Body of pancreas (tissue), 4 donors: ENCODE measurements at places on chromosomes 12 and 14. TPM values are rescaled to one million over a fixed set of nuclear protein-coding genes. Genes with fewer than 3 reads are reported as not detected.

DNA sequence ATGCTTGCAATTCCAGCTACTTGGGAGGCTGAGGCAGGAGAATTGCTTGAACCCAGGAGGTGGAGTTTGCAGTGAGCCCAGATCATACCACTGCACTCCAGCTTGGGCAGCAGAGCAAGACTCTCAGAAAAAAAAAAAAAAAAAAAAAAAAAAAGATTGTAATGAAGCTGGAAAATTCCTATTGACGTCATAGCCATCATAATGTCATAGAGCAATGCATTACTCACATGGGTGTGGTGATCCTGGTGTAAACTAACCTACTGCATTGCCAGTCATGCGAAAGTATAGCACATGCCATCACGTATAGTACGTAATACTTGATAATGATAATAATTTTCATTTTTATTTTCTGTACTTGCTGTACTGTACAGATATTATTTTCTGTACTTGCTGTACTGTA lies 42.7 kb upstream of the NID2 start:
- DNase-seq, result no peak

OR4L1 gene
- not detected for total RNA-seq

DNA sequence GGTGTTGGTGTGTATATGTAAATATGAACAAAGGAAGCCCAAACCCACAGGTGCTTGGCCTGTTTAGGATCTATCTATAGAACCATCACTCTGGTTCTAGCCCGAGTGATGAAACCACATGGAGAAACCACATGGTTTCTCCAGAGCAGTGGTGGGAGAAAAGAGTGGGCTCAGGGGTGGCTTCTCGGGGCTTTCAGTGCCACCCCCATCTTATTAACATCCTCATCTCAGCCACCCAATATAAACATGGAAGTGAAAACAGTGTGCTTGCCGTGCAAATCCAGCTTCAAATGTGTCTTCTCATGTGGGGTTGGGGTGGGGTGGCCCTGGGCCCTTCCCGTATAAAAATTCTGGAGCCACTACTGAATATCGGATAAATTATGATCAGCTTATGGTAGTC lies 109.0 kb downstream of the STAB2 start:
- no peak for DNase-seq

- DNase-seq, result no peak
Measured at GRCh38 chr12:113855998-113856397, 110.1 kb downstream of the RBM19 start.

DNA sequence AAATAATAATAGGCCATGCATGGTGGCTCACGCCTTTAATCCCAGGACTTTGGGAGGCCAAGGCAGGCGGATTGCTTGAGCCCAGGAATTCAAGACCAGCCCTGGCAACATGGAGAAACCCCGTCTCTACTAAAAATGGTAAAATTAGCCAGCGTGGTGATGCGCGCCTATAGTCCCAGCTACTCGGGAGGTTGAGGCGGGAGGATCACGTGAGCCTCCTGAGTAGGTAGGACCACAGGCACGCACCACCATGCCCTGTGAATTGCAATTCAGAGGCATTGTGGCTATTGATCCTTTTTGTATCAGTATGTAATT lies 2.3 kb downstream of the ARHGDIB start:
- no peak for DNase-seq

KRT71 gene
- not detected for total RNA-seq

- DNase-seq, result no peak
Measured at GRCh38 chr12:129886541-129886940, 17.3 kb downstream of the TMEM132D start.

PLCZ1 gene
- total RNA-seq, result not detected

GRCh38 chr14:61746881-61747280 lies 15.3 kb upstream of the SNAPC1 start:
- no peak for DNase-seq

GALNT16 gene
- 1.3 TPM for total RNA-seq

- DNase-seq, result no peak
Measured at GRCh38 chr12:98719515-98720504, 74.7 kb downstream of the APAF1 start.

CMA1 gene
- not detected for total RNA-seq

DNA sequence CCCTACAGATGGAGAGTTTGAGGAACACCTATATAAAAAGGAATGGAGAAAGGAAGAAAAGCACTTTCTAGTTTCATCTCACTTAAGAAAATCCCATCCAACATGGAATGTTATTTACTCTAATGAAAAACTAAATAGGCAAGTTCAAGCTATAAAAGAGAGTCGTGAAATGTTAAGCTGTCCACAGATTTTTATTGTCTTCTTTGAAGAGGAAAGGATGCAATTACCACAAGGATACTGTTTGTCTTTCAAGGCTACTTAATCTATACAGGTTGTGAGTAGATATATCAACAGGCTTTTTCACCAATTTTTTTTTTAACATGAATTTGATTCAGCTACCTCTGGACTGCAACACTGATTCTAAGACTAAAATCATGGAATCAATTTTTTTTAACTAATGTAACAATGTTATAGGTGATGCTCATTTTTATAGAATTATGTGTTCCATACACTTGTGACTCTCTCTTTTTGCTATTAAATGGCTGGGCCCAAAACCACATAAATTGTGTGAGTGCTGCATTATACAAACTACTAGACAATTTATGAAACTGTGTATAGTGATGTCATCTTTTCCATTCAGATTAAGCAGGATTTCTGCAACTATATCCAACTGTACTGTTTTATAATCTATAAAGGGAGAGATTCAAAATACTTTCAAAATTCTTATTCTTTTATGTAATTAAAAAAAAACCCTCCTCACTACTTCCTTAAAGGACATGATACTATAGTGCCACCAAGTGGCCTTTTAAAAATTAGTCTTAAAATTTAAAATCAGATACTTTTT lies 26.8 kb upstream of the BMAL2 start:
- DNase-seq, result no peak

SDR9C7 gene
- total RNA-seq, result not detected

CEP290 gene
- 22.6 TPM for total RNA-seq

DNA sequence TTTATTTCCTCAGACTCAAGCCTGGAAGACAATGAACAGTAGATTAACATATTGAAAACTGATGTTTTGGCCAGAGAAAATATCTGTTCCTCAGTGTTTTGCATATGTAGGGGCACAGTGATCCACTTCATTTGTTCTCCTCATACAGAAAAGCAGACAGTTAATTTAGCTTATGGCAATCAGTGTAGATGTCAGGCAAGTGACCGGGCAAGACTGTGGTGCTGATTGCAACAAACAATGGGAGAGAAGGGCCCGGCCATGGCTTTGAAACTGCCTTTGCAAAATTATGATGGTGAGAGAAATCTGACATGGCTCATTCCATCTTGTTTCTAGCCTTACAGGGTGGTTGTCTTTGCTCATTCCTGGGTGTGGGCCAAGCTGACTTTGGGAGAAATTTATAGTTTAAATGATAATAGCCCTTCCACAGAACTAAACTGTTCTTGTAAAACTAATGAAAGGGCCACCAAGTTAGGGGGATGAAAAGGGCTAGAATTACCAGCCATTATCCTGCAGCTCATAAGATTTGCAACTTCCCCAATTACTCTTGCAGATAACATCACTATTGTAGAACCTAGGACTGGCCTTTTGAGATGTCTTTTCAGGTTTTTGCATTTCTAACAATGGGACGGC lies 220.3 kb downstream of the KTN1 start:
- no peak for DNase-seq

- DNase-seq, result no peak
Measured at GRCh38 chr12:106315523-106315922, 13.0 kb downstream of the TCP11L2 start.

- no peak for DNase-seq
Measured at GRCh38 chr12:82481954-82482353, 123.6 kb downstream of the METTL25 start.

ITGA5 gene
- 49.1 TPM for total RNA-seq

DNA sequence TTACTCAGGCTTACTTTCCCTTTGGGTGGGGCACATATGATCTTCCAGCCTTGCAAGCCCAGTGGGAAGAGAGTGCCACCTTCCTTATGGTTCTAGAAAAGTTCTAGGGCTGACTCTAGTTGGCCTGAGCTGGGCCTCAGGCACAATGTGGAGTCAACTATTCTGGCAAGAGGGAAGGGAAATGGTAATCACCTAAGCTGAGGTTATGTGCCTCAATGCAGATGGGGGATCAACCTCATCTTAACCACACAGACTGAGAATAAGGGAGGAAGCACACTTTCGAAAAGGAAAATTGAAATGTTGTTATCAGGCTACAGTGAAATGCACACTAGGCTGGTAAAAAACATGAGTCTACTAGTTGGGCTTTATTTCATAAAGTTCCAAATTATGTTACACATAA lies 77.5 kb upstream of the RMST start:
- no peak for DNase-seq

DNA sequence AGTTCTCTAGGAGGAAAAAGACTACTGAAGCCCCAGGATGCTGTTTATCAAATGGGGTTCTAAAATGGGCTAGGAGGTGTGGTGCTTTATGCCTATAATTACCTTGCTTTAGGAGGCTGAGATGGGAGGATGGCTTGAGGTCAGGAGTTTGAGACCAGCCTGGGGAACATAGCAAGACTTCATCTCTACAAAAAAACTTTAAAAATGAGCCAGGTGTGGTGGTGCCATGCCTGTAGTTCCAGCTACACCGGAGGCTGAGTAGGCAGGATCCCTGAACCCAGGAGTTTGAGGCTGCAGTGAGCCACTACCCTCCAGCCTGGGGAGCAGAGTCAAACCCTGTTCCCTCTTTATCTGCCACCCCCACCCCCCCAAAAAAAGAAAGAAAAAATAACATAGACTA lies 23.3 kb upstream of the SLC2A3 start:
- no peak for DNase-seq

BATF gene
- total RNA-seq, result not detected

GRCh38 chr12:109432842-109433304 lies 44.2 kb downstream of the KCTD10 start:
- DNase-seq, result peak; percentile 85

DNA sequence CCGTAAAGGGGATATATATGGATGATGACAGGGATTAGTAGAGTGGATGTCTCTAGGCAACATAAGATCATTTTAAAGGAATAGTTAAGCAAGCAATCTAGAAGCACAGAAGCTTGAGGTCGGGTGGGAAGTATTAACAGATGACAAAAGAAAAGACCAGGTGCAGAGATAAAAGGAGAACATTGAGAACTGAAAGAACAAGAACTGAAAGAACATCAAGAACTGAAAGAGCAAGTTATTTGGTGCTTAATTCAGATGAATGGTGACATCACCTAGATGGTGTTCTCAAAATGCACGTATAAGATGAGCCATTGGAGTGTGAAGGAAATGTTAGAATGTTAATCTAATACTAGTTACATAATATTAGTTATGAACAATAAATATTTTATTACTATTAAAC lies 224.0 kb upstream of the PDE3A start:
- no peak for DNase-seq

GPR162 gene
- not detected for total RNA-seq

- no peak for DNase-seq
Measured at GRCh38 chr14:54920052-54920451, 17.4 kb upstream of the GCH1 start.

GRCh38 chr14:74364271-74364880 lies 16.1 kb downstream of the VRTN start:
- DNase-seq, result no peak

RNU4-1 gene
- under 0.01 TPM for total RNA-seq

GRCh38 chr12:82359115-82359478 lies 768 bp downstream of the METTL25 start:
- DNase-seq, result peak; percentile 21

GRCh38 chr14:77565289-77565993 lies 51.0 kb downstream of the SPTLC2 start:
- no peak for DNase-seq

DNA sequence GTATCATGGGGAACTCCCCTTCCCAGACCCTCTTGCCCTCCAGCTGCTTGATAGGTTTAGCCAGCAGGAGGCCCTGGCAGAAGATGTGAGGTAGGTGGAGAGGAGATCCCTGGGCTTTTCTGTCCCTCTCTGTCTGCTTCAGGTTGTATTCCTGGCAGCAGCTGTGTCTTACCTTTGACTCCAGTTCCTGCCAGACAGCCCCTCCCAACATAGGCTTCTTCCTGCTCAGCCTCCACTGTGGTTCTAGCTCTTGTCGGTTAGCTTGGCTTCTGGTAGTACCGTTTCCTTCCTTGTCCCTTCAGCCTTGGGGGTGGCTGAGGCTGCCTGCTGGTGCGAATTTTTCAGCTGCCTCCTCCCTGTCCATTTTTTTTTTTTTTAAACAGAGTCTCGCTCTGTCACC lies 215.7 kb upstream of the CRY1 start:
- DNase-seq, result no peak

- no peak for DNase-seq
Measured at GRCh38 chr14:39212693-39213092, 21.0 kb upstream of the MIA2 start.

CLMN gene
- total RNA-seq, result 54.7 TPM

CREBL2 gene
- total RNA-seq, result 13.8 TPM

DNA sequence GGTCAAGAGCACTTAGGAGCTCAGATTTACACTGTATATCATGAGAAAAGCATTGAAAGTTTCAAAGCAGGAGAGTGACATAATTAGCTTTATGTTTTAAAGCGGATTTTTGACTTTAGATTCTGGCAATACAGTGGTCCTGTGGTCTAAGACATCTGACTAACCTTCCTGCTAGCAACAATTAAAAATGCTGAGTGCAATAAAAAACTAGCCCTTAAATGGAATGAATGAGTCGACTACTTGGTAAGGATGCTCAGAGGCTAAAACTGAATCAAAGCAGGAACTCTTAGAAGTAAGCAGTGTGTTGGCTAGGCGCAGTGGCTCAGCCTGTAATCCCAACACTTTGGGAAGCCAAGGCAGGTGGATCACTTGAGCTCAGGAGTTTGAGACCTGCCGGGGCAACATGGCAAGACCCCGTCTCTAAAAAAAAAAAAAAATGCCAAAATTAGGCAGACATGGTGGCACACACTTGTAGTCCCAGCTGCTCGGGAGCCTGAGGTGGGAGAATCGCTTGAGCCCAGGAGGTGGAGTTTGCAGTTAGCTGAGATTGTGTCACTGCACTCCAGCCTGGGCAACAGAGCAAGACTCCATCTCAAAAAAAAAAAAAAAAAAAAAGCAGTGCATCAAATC lies 18.9 kb downstream of the BICD1 start:
- no peak for DNase-seq

MTRFR gene
- 4.9 TPM for total RNA-seq

- DNase-seq, result no peak
Measured at GRCh38 chr14:41605550-41606281, 960 bp upstream of the LRFN5 start.

DNA sequence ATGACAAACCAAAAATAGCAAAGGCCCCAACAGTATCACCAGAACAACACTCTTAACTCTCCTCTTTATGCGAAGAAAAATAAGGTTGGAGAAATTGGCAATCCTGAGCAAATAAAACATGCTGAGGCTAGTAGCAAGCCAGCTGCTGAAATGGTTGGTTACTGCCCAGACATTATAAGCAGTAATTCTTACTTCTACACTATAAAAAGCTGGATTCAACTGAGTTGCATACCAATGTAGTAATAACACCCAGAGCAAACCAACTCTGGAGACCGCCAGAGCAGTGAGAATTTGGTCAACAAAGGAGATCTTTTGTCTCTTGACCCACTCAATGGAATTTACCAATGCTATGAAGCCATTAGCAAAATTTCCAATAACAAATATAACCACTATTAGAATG lies 628 bp downstream of the TAS2R30 start:
- no peak for DNase-seq

- no peak for DNase-seq
Measured at GRCh38 chr12:44019118-44019517, 183.2 kb downstream of the TMEM117 start.

AGAP2 gene
- 0.33 TPM for total RNA-seq
